ENCODE measurements at places on chromosomes 2 and 18.

GRCh38 chr2:224764565-224765236, 48.5 kb upstream of the CCDC195 start:
- no peak for DNase-seq

- DNase-seq: no peak
These were observed 53.6 kb downstream of the CDK15 start for GRCh38 chr2:201859949-201860348.

GRCh38 chr2:169141713-169142352, 72.5 kb downstream of the DHRS9 start:
- DNase-seq: no peak

GRCh38 chr2:197037863-197038398, 111.4 kb upstream of the PGAP1 start:
- no peak for DNase-seq

DNA sequence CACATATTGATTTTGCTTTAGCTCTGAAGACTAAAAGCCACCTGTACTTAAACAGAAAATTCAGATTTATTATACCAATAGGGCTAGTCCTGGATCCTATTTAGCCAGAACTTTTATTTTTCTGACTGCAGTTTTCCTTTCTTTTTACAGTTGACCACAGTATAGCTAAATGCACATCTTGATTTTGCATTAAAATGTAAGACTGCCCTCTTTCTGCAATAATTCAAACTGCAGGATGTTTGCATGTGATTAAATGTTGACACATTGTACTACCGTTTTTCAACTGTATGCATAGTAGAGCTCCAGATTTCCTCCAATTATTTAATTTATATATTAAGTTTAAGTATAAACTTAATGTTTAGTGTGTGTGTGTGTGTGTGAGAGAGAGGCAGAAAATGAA, 1262.9 kb downstream of the SUCLG1 start:
- no peak for DNase-seq

DNA sequence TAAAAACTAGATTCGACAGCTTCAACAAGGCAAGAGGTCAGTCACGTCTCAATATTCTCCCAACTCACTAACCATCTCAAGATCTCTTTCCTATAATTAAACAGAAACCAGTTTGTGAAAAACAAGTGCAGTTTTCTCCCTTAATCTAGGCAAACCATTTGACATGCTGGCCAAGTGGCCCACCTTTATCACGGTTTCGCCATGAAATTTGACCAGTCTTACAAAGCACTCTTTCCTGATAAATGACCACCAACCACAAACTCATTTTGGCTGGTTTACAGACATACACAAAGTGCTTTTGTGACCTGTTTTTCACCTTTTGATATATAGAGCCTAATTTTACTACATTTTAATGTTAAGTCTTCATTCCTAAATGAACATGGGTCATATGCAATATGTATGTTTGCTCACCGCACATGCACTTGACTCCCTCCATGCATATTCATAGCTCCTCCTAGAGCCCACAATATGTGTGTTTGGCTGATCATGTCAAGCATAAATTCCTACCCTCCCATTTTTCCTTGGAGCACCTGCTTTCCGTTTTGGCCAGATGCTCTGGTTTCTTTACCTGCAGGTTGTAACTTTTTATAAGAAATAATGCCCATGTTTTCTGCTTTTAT, 385.1 kb downstream of the RAD51AP2 start:
- no peak for DNase-seq

DNA sequence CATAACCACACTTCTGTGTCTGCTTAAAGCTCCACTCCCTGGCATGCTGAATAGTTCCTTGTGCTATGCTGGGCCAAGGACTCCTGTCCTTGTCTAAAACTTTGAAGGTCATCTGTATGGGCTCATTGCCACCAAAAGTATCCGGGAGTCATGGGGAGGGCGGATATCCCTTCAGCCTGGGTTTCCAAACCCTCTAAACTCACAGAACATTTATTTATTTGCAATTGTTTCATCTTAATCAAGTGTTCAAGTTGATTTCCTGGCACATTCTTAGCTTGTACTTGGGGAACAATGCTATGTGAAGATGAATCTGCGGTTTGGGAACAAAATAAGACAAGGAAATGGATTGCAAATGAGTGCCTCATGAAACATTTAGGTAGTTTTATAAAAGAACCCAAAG, 1.8 kb downstream of the NOSTRIN start:
- DNase-seq: no peak

GRCh38 chr2:53786352-53786704, 425 bp downstream of the ASB3 start:
- DNase-seq: no peak

DNA sequence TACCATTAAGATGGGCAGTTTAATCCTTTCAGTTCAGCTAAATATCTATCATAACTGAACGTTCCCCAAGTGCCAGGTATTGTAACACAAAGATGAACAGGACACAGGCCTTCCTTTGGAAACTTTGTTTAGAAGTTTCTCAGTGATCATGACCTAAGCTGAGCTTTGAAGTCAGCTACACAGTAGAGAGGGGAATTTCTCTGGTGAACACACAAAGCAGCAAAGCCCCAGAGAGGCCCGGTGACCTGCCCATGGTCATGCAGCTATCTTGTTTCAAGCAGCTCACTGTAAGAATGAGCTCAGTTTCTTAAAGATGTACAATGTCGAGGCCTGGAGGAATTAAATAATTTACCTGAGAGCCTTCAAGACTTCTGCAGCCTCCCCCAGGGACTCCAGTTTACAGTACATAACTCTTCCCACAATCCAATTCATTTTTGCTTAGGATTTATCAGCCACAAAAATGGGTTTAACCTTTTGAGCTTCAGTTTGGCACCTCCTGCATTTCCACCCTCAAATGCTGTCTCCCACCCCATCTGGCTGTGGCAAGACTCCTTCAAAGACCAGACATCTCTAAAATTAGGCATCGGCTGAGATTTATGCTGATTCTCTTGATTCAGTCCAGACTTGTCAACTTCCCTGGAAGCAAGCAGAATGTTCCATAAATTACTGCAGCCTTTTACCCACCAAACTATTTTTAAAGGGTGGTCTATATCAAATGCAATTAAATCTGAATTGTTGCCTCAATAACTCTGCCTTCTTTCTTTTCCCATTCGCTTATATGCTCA, 325.6 kb downstream of the TXNL1 start:
- DNase-seq: no peak

DNA sequence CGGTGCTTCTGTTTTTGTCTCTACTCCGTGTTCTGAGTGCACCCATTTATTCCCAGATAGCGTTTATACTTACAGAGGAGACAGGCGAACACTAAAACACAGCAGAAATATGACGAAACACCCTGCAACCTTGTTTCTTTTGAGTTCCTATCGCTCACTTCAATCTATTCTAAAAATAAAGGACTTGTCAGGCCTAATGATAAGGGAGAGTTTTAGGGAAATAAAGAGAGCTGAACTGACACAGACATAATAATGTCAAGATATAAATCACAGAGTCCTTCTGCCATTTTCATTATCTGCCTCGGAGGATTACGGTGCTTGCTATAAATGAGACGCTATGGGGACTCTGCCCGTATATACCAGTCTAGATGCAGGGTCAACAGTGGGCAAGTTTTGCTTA, 659.7 kb upstream of the SALL3 start:
- no peak for DNase-seq

DNA sequence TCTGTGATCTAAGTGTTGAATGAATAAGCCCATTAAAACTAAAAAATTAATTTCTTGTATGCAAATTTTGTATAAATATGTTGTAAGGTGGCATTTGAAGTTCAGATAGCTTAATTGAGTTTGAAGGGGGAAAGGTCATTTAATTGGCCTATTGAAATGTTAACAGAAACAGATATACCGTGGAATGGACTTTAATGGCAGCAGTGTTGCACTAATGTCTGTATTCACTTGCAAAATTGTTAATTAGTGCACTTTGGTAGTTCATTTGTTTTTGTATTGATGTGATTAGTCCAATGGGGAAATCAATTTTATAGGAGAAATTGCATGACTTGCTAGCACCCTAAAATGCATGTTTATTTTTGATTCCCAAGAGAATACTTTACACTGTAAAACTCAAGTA, 41.8 kb upstream of the OTX1 start:
- no peak for DNase-seq

DNA sequence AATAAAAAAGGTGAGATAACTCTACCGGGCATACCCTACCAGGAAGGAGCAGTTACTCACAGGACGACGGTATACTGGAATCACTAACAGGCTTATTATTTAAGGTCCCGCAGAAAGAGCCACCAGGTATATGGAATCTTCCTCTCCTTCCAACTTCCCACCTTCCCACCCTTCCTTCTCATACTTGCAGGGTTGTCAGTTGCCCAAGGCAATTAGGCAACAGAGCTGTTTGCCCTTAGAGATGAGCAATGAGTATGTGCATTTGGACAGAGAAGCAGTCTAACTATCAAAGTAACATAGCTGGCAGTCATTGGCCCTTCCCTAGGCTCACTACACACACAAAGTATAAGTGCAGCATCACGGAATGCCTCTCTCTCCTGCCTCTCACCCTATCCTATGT, 32.1 kb upstream of the EVA1A start:
- DNase-seq: no peak

DNA sequence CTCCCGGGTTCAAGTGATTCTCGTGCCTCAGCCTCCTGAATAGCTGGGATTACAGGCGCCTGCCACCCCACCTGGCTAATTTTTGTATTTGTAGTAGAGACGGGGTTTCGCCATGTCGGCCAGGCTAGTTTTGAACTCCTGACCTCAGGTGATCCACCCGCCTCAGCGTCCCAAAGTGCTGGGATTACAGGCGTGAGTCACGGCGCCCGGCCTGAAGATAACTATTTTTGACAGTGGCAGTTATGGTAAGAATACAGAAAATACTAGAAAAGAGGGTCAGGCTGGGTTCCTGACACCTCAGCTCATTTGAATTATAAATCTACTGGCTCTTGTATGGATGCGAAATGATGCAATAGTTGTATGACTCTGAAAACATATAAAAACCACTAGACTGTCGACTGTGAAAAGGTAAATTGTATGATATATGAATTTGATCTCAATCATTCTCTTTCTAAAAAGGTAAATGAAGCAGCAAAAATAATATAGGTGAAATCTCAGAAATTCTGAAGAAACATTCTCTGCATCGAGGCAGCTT, 11.1 kb upstream of the DGKD start:
- DNase-seq: no peak

DNA sequence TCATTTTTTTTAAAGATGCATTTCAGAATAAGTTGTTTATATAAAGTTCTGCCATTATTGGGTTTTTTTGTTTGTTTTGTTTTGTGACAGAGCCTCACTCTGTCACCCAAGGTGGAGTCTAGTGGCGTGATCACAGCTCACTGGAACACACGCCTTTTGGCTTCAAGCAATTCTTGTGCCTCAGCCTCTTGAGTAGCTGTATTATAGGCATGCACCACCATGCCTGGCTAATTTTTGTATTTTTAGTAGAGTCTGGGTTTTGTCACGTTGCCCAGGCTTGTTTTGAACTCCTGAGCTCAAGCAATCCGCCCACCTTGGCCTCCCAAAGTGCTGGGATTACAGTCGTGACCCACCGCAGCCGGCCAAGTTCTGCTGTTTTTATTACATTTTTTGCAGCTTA, 72.3 kb downstream of the R3HDM1 start:
- no peak for DNase-seq
